ENCODE measurements at places on chromosomes 12 and 14.
A peak's percentile ranks its signal among the peaks of the same experiment; 100 is the strongest.

DNA sequence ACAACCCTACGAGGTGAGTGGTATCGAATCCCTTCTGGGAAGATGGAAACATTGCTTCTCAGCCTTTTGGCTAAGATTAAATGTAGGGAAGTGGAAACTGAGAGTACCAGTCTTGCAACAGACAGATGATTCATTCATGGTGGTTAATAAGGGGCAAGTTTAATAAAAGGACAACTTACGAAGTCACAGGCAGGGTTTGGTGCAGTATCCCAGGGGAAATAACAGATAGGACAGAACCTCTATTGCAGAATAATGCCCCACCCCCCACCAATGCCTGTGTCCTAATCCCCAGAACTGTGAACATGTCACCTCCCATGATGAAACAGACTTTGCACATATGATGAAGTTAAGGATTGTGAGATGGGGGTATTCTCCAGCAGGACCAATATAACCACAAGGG, 212.5 kb downstream of the TBX5 start:
- no peak for DNase-seq

DNA sequence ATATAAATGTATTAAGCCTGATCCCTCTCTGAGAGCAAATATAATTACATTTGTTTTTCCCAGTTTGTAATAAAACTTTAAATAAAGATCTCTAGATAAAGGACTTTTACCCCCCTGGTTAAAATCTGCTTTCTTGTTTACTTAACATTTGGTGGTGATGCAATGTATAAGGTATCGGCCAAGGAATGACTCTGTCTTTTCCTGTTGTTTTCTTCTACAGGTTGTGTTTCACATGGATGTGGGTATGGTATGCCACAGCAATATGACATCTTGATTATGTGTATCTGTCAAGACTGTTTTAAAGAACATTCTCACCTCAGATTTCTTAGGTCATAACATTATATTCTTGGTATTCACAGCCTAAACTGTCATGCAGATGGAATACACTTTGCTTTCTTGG, 210.6 kb upstream of the NOVA1 start:
- DNase-seq = no peak

GRCh38 chr14:99150236-99150635, 121.8 kb downstream of the BCL11B start:
- no peak for DNase-seq

- no peak for DNase-seq
Observed at GRCh38 chr12:109559200-109559505, 14.2 kb downstream of the MMAB start.

- peak; percentile 64 for DNase-seq
Observed at GRCh38 chr12:62793256-62794217, 141.4 kb downstream of the PPM1H start.

DNA sequence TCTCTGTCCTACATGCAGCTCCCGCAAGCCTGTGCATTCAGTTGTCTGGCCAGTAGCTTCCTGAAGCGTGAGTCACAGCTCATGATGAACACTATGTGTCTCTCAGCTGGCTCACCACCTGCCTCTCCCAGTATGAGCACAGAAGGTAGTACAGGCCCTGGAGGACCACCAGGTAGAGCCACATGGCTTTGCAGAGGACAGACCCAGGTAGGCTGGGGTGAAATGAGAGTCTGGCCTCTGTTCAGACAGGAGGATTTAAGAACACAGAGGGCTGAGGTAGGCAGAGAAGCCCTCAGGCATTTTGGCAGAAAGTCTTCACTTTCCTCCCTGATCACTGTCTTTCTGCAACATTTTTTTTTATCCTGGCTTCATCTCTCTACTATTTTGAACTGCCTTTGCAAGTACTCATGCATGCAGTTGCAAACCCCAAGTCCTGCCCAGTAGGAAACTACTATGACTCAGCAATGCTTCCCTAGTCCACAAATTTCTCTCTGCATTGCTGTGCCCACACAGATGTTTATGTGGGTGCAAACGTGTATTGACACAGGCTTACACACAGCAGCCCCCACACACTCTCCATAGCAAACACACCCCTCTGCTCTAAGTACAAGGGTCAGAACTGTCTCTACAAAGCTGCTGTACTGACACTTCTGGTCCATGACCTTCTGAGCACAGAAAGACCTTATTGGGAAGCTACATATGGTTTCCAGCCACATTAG, 7.2 kb upstream of the SDR9C7 start:
- no peak for DNase-seq

DNA sequence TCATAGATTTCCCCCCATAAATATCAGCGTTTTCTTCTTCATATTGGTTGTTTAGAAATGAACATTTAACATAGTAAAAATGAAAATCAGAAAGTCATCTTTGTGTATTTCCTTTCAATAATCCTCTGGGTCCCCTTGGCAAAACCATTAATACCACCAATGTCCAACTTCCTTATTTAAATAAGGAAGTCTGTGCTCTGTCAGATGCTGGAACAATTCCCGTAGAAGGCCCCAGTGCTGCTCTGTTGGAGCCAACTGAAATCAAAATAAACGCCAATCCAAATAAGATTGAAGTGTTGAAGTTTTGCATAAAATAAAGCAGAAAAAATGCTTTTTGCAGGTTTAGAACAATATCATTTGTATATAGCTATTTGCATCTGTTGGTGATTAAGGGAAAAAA, 93.1 kb downstream of the PPM1H start:
- DNase-seq = no peak

DNA sequence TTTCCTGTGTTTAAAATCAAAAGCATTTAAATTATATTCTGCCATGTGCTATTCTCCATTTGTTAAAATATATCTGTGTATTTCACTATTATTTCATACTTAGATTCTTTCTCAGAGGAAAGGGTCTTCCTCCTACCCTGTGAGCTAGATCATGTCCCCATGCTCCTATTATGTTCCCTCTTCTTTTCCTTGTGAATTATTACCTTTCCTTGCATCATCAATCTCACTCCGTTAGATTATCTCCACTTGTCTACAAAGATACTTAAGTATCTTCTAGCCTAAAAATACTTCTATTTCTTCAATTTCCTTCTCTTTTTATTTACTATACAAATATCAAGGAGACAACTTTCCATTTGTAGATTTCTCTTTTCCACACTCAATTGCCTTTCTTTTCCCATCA, 146.5 kb downstream of the FOXG1 start:
- no peak for DNase-seq

- DNase-seq = no peak
Observed at GRCh38 chr12:32366714-32367113, 32.6 kb upstream of the FGD4 start.

DNA sequence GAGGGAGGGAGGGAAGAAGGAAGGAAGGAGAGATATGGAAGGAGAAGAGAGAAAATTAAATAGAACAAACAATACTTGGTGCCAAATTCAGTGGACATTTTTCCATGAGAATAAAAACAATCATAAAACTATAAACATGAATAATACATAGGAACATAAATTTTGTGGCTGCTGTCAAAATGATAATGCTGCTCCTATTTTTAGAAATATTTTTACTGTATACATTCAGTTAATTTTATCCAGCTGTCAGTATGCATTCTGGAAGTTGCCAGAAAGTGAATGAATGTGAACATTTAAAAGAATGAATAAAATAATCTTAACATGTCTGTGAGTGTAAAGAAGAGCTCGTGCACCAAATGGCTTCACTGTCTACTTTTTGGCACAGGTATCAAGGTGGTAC, 13.9 kb upstream of the PCED1B start:
- DNase-seq = no peak

DNA sequence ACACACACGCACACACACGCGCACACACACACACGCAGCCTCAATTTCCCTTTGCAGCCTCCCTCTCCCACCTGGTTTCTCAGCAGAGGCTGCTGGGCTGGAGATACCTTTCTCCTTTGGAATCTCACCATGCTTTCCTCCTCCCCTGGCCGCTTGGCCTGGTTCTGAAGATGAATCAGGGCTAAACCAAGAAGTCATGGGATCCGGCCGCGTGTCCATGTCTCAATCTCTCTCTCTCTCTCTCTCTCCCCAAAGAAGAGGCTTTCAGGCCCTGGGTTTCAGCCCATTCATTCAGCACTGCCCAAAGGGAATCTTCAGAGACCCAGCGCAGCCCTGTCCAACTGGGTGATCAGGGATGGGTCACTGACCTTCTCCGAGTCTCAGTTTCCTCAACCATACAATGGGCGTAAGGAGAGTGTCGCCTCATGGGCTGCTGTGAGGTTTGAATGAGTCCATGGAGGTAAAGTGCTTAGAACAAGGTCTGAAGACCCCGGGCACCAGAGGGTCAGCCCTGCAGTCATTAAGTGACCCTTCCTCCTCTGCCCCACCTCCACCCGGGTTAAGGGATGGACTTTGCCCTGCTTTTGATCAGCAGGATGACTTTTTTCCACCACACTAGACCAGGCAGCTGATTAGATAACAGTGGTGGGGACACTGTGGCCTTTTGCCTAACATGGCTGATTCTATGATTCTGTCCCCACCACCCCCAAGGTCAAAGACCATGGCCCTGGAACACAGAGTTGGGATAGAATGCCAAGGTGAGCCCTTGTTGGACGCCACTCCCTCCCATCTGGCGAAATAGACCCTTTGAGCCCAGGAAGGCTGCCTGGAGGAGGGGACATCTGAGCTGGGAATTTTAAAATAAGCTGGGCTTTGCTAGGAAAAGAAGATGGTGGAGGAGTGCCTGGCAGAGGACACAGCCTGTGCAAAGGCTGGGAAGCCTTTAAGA, 42.1 kb downstream of the SCARB1 start:
- no peak for DNase-seq

- DNase-seq = peak; percentile 62
Observed at GRCh38 chr12:82625523-82625922, 61.2 kb upstream of the TMTC2 start.

- DNase-seq = no peak
Observed at GRCh38 chr14:88613552-88614010, 50.7 kb downstream of the ZC3H14 start.

DNA sequence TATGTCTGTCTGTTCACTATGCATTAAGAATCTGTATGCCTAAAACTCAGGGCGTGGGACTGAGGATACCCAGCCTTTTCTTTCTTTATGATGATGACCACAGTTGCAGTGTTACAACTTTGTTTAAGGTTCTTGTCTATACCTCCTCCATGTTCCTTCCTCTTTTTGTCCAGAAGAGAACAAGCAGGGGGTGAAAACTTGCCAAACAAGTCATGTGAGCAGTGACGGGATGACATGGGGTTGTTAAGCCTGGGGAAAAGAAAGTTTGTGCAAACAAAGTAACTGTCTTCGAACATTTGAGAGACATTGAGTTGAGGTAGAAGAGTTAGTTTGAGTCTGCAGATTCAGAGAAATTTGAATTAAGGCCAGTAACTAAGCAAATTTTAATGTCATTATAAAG, 505.5 kb downstream of the NPAS3 start:
- DNase-seq = no peak

- DNase-seq = no peak
Observed at GRCh38 chr14:58815794-58816193, 178.0 kb downstream of the DACT1 start.

- no peak for DNase-seq
Observed at GRCh38 chr12:58204071-58204470, 262.7 kb downstream of the ATP23 start.

- no peak for DNase-seq
Observed at GRCh38 chr14:90273532-90273931, 17.2 kb downstream of the PSMC1 start.

- DNase-seq = no peak
Observed at GRCh38 chr14:100336618-100337530, 13.7 kb downstream of the SLC25A47 start.

DNA sequence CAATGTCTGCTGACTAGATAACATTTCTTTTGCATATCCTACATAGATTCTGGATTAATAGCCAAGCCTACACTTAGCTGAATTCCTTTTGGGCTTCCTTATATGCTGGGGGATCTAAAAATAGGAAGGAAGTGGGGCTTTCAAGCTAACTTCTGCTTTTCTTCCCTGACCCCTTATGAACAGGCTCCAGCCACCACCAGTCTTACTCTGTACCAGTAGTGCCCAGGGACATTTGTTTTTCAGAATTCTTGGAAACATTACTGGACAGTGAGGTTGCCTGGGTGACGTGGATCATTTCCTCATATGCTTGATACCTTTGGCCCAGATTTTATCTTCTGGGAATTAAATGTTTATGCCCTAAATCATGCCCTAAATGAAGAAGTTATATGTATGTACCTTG, 55.9 kb upstream of the SRRM4 start:
- DNase-seq = no peak

DNA sequence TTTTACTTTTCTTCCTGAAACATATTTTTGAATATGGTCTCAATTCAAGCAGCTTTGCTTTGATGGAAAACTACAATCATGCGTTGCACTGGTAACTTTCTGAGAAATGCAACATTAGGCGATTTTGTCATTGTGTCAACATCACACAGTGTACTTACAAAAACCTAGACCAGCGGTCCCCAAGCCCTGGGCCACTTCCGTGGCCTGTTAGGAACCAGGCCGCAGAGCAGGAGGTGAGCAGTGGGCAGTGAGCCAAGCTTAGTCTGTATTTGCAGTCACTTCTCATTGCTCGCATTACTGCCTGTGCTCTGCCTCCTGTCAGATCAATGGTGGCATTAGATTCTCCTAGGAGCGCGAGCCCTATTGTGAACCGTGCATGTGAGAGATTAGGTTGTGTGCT, 163.7 kb upstream of the NOVA1 start:
- no peak for DNase-seq

DNA sequence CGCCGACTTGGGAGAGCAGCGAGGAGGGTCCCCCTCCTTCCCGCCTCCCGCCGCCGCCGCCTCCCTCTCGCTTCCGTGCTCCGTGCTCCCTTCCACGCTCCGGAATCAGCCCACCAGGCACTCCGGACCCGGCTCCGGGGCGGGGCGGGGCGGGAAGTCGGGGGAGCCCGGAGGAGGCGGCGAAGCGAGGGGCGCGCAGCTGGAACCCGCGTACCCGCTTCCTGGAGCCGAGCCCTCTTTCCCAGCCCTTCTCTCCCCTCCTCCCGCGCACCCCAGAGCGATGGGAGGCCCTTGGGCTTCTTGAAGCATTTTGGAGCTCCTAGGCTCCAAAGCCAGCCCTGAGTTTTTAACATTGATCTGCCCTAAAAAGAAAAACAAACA, at the start of gene SYNDIG1L:
Gene SYNDIG1L (minus strand): TSS at position 9 of the 381 bp plus-strand sequence. CDS start 16,466 bp downstream, outside the sequence.
- no peak for DNase-seq

- no peak for DNase-seq
Observed at GRCh38 chr12:89105243-89105642, 247.1 kb downstream of the DUSP6 start.

GRCh38 chr12:77352946-77353345, 287.6 kb upstream of the E2F7 start:
- DNase-seq = no peak

DNA sequence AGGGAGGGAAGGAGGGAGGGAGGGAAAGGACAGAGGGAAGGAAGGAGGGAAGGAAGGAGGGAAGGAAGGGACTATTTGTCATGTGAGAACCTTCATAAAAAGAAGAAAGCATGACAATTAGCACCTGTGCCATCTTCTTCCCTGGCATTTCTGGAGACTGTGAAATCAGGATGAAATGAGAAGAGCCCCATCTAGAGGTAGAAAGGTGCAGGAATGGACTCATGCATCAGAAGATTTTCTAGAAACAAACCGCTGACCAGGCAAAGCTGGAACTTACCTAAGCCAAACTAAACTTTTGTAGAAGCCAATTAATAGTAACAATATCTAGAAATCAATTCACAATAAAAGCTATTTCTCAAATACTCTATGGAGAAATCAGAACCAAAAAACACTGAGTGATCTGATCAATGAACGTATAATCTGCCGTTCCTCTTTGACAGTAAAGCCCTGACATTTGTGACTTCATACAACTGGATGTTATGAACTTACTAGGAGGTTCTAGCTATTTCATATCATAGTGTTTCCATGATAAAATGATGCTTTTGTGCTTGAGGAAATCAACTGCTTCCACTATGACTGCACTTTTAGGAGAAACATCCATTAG, 24.4 kb upstream of the CRACR2A start:
- DNase-seq = no peak

- DNase-seq = no peak
Observed at GRCh38 chr12:39587225-39587624, 32.4 kb downstream of the ABCD2 start.
